ENCODE measurements at places on chromosomes 3 and 15.

DNA sequence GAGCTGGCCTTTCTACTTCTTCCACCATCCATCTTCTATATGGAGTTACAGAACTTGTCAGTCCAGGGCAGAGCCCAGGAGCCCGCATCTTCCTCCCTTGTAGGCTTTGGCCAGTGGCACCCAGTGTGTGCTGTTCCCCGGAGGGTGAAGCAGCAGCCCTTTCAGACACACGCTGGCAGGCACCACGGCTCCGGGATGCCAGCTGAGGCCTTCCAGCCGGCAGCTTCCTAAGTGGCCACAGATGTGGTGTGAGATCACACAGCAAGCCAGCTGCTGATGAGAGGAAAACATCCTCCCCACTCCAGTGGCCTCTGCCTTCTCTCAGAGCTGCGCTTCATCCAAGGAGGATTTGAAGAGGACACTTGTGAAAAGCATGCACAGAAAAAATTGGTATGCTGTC lies 24.1 kb downstream of the CRABP1 start:
- DNase-seq = no peak

- no peak for DNase-seq
Observed at GRCh38 chr3:41120460-41120859, 78.8 kb upstream of the CTNNB1 start.

GRCh38 chr15:89043031-89044002 lies 44.9 kb upstream of the ABHD2 start:
- DNase-seq = no peak

- no peak for DNase-seq
Observed at GRCh38 chr3:128036119-128036518, 16.1 kb upstream of the SEC61A1 start.

Measured in thyroid gland (tissue), 4 donors.